ENCODE measurements at places on chromosomes 2 and 18.
A peak's percentile ranks its signal among the peaks of the same experiment; 100 is the strongest.

- no peak for DNase-seq
Observed at GRCh38 chr18:33269223-33269622, 171.3 kb downstream of the CCDC178 start.

DNA sequence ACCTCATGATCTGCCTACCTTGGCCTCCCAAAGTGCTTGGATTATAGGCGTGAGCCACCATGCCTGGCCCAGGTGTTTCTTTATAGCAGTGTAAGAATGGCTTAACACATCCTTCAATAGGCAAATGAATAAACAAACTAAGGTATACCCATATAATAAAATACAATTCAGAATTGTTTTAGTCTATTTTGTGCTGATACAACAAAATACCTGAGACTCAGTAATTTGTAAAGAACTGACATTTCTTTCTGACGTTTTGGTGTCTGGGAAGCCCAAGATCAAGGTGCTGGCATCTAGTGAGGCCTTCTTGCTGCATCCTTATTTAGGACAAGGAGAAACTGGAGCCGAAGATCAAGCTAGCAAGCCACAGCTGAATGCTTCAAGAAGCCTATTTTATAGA lies 1372.1 kb upstream of the DDX18 start:
- DNase-seq, result no peak

- no peak for DNase-seq
Observed at GRCh38 chr2:136060416-136060815, 57.5 kb downstream of the CXCR4 start.

GRCh38 chr2:192010073-192010472 lies 163.2 kb upstream of the CAVIN2 start:
- no peak for DNase-seq

- no peak for DNase-seq
Observed at GRCh38 chr18:46536215-46536874, 120.7 kb downstream of the LOXHD1 start.

DNA sequence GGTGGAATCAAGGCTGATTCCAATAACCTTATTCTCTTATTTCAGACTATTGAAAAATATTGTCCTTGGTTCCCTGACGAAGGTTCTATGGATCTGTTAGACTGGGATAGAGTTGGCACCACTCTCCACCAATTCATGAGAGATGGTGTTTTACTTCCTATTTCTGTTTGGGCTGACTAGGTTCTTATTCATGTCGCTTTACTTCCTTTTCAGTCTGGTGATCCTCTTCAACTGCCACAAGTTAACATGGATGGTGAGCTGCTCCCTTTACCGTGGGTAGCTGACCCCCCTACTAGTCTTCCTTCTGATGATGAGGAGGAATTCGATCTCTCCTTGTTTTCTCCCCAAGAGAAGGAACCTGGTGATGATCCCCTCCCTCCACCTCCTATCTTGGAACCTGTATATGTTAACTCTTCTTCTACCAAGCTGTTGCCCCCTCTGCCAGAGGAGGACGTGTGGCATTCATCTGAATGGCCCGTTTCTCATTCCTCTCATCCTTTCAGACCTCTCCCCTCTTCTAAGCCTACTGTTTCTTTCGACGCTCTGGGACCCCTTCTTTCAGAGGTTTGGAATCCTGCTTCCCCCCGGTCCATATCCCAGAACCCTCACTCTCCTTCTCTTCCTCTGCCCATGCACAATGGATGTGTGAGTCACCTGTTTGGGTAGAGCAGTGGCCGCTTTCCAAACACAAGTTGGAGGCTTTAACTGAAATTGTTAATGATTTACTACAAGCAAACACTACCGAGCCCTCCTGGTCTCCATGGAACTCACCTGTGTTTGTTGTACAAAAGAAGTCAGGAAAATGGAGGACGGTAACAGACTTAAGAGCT lies 13.5 kb upstream of the CNOT11 start:
- no peak for DNase-seq

- no peak for DNase-seq
Observed at GRCh38 chr2:86786001-86786536, 4.6 kb downstream of the CD8A start.

DNA sequence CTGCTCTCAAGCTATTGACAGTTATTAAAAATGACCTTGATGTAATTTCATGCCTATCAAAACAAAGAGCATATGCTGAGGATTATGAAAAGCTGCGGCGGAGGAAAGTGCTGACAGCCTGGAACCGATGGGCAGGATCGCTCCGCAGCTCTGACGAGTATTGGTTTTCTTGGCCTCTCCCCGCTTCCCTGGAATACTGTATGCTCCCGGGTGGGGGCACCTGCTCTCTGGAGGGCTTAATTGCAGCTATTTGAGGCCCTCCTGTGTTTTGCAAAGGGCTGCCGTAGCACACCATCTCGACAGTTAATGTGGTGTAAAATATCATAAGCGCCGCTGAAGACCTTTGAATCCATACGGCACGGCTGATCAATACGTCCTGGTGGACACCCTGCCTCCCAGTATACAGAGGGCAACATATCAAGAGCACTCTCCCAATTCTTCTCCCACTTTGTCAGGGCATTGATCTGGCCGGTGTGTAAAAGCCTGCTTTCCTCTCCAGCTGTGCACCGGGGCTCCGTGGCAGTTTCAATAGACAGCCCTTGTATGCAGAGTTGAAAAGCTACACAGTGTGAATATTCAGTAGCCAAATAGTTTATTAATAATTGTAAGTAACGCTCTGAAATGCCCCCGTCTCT lies 662.4 kb downstream of the GALR1 start:
- DNase-seq, result no peak

- no peak for DNase-seq
Observed at GRCh38 chr2:157439824-157440186, 4.1 kb downstream of the CYTIP start.

- no peak for DNase-seq
Observed at GRCh38 chr2:174495365-174496012, 8.7 kb upstream of the GPR155 start.

GRCh38 chr2:102803897-102804217 lies 42.0 kb downstream of the TMEM182 start:
- DNase-seq, result no peak

- no peak for DNase-seq
Observed at GRCh38 chr2:64825831-64826491, 163.2 kb upstream of the SLC1A4 start.

DNA sequence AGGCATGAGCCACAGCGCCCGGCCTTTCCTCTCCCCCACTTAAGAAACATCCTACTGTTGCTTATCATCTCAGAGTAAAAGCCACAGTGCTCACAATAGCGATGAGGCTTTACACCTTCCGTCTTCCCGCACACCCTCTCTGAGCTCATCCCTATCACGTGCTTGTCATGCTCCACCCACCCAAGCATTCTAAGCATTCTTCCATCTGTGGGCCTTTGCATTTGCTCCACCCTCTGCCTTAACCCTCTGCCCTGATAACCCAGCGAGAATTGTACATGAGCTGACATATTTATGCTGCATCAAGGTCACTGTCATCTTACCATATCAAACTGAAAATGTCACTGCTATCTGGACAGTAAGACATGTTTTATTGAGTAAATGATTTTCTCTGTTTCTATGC lies 22.6 kb downstream of the FOXI3 start:
- no peak for DNase-seq

- DNase-seq, result no peak
Observed at GRCh38 chr2:235583144-235583543, 89.3 kb downstream of the AGAP1 start.

- no peak for DNase-seq
Observed at GRCh38 chr2:181275643-181276070, 181.5 kb upstream of the ITGA4 start.

DNA sequence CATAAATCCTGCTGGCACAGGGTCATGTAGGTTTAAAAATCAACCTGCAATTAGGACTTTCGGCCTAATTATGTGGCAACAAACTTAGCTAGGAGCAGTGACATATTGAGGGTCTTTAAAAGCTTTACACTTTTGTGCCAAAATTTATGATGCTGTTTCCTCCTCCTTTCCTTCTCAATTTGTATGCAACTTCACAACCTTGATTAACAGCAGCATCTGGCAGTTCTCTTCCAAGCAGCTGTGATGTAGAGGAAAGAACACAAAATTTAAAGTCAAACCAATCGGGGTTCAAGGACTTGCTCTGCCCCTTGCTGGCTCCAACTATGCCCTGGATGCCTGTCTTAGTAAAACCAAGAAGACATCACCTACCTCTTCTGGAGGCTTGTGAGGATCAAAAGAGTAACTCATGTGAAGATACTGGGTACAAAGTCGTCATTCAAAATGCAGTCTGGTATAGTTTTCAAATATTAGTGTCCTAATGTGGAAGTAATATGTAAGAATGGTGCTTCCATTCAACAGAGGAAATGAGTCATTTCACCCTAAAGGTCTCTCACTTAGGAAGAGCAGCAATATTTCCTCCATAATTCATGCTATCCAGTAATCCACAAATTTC lies 94.7 kb downstream of the ANKRD44 start:
- peak; percentile 24 for DNase-seq

- DNase-seq, result no peak
Observed at GRCh38 chr2:174492963-174493431, 6.2 kb upstream of the GPR155 start.

DNA sequence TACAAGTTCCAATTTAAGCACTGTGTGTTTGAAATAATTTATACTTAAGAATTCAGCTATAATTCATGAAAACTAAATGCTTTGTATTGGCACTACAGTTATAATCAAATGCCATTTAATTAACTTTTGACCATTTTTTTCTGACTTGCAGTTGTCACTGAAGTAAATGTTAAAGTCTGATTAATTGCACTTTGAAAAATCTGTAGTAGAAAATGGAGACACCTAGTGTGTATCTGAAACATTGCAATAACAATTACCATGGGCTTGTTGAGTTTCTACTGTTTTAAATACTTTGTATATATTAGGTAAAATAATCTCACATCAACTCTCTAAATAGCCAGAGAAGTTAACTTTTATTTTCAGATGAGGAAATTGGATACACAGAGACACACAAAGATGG lies 458.6 kb upstream of the FSIP2 start:
- peak; percentile 30 for DNase-seq
